Activated CD8-positive, alpha-beta memory T cell treated with anti-CD3 and anti-CD28 coated beads for 48 hours (primary cell): ENCODE measurements at places on chromosomes 6 and 20.

DNA sequence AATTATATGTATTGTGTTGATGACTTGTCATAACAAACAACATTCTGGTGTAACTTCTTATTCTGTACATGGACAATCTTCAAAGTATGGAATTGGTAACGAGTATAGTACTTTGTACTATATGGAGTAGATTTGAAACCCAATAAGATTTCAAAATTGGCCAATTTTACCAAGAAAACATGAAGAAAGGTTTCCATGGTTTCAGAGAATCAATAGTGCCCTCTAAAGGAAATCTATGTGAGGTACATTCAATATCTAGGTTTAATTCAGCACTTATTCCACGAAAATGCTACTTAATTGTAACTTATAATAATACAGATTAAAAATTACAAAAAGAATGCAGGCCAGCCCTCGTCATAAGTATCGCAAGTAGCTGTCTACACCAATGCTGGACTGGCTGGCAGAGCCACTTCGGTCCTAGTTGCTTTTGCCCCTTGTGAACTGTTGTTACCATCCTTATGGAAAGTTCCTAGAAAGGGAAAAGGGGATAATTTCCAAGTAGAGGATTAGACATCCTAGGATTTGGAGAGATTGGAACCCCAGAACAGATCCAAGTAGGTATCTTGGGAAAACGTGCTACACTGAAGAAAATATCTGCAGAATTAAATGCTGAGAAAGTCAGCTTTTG lies 70.9 kb downstream of the LCA5 start:
- no peak for DNase-seq

- no peak for DNase-seq
These were observed 55.6 kb upstream of the MPC1 start for GRCh38 chr6:166438211-166438861.

DNA sequence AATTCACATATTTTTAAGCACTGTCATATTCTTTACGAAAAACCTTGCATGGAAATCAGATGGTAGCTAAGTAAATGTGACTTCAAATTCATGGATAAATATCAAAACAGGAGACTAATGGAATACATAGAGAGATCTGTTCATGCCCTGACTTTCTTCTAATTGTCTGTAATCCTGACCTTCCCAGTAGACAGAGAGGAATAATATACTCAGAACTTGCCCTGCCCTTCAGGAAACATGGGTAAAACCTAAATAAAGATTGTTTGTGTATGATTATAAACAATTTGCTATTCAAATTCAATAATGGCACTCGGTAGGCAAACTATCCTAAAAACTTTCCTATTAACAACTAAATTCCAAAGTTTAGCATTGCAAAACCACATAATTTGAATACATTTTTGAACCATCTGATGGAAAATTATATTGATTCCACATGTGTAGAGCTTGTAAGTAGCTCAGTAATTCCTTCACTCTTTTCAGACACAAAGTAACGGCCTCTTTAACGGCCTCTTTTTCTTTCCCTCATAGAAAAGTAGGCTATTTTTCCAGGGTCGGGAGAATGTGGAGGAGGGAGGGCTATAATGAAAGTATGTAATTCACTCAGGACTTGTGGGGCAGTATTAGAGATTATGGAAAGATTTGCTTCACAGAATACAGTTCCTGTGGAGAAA lies 227.6 kb downstream of the ALDH8A1 start:
- DNase-seq, result no peak

- DNase-seq, result no peak
These were observed 504.9 kb upstream of the MARCKS start for GRCh38 chr6:113352029-113352801.

DNA sequence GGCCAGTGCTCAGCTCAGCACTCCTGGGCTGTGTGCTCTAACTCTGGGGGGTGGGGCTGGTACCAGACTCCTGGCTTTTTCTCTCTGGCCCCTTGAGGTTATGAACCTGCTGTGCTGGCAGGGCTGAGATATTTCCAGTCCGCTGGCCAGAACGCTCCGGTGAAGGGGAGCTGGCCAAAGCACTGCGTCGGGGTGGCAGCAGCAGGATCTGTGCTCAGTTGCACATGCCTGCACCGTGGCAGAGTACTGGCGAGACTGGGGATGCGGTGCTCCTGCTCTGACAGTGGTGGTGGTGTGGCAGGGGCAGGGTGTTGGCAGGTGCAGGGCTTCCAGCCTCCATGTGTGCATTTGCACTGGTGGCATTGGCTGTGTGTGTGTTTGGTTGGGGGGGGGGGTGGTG lies 374.4 kb downstream of the PHF3 start:
- no peak for DNase-seq

- DNase-seq, result no peak
These were observed 23.0 kb upstream of the FKBP1A start for GRCh38 chr20:1415667-1416468.

GRCh38 chr6:30820193-30820592 lies 64.1 kb upstream of the DDR1 start:
- DNase-seq, result no peak

- no peak for DNase-seq
These were observed 60.8 kb upstream of the HBS1L start for GRCh38 chr6:135115411-135115810.
